Fibroblast of skin of left biceps (primary cell): ENCODE measurements at places on chromosomes 5 and 9.
A peak's percentile ranks its signal among the peaks of the same experiment; 100 is the strongest.

GRCh38 chr9:83598487-83598886 lies 24.5 kb upstream of the IDNK start:
- no peak for DNase-seq

DNA sequence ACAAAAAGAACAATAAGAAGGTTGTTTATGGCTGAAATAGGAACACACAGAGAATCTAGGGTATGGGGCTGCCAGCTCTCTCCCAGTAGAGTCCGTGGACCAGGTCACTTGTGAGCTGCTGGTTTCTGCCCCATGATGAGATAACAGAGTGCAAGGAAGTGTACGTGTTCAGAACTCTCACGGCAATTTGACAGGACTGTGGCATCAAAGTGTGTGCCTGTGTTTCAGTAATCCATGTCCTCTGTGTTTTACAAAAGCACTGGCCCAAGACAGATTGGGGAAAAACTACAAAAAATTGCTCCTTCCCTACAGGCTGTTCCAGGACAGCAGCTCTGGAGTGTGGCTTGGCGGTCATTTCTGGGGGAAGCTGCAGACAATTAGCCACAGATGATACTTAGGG lies 184.6 kb downstream of the AUH start:
- no peak for DNase-seq

GRCh38 chr5:6565492-6565891 lies 67.4 kb downstream of the NSUN2 start:
- DNase-seq: no peak

GRCh38 chr5:45695804-45696156 lies 400 bp downstream of the HCN1 start:
- no peak for DNase-seq

DNA sequence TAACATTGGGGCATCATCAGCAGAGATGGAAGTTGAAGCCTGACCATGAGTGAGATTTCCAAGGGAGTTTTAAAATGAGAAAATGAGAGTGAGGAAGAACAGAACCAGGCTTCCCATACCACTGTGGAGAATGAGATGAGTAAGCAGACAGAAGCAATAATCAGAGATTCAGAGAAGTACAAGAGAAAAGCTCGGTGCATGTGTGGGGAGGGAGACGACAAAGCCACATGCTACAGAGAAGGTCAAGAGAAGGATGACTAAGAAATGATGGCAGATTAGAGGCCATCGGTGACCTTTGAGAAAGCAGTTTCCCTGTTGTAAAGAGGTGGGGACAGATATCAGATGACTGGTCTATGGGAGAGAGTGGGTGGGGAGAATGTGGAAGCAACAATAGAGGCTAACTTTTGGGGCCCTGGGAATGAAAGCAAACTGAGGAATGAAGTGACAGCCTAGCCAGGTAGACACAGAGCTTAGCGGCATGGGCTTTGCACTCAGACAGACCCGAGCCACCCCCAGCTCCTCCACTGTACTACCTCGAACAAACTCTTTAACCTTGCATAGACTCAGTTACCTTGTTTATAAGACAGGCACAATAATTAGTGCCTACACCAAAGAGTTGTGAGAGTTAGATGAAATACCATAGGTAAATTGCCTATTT lies 207.7 kb downstream of the PIK3R1 start:
- no peak for DNase-seq

- peak; percentile 35 for DNase-seq
Observed at GRCh38 chr9:77440057-77440456, 208.1 kb downstream of the GNA14 start.

DNA sequence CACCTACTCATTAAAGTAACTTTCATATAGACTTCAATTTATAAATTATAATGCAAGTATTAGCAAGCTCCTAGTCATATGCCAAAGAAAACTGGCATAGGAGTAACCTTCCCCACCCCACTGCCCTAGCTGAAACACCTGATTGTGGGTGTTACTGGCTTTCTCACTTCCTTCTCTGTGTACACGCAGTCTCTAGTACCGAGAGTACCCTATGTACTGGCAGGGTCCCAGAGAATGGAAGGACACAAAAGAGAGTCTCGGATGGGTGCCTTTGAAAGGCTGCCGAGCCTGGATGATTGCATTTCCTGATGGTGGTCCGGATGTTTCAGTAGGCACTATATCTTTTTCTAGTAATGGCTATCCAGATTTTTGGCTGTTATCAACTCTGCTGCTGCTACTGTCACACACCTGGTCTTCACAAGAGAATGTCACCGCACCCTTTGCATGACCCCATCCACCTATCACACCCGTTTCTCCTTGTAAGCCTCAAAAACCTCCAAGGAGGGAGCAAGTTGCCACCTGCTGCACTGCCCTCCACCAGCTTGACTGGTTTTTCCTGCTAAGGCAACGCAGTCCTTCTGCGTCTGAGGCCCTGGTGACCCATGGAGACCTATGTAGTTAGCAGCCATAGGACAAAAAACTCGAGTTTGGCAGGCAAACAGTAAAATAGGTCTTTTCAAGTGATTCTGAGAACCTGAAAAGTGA lies 53.8 kb upstream of the CLINT1 start:
- DNase-seq: no peak

DNA sequence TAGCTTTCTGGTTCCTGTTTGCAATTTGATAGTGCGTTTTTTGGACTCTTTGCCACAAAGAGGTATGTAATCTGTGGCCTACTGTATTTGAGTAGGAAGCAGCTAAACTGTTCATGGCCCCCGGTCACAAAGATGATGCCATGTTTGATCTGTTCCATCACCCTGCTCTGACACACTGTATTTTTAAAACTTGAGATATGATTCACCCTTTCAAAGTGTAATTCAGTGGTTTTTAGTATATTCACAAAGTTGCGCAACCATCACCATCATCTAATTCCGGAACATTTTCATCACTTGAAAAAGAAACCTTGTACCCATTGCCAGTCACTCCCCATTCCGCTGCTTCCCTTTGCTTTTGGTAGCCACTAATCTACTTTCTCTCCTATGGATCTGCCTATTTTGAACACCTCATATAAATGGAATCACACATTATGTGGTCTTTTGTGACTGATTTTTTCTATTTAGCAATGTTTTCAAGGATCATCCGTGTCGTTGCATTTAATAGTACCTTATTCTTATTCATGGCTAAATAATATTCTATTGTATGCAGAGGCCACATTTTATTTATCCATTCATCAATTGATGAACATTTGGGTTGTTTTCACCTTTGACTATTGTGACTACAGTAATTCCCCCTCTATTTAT lies 141.6 kb downstream of the NR3C1 start:
- DNase-seq: peak; percentile 41

GRCh38 chr9:69548681-69549080 lies 123.5 kb downstream of the APBA1 start:
- no peak for DNase-seq

DNA sequence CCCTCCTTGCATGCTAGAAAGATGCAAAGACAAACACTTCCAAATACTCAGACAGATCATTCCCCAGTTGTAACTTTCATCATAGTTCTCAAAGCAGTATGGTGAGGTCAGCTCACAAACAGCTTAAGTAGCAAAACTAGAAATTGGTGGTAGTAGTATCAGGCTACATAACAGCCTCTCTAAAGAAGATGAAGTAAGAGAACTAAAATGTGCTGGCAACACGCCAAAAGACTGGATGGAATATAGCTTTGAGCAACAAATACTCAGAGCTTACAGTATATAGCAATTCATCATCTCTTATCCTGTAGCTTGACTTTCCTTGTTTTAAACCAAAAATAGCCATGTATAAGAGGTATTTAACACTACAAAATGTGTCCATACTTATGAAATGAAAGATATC lies 7.5 kb downstream of the PFDN1 start:
- DNase-seq: peak; percentile 93

- DNase-seq: no peak
Observed at GRCh38 chr5:73230264-73231245, 57.6 kb downstream of the TMEM174 start.

GRCh38 chr5:134554319-134555222 lies 29.1 kb downstream of the JADE2 start:
- no peak for DNase-seq

GRCh38 chr5:72937517-72938061 lies 18.3 kb upstream of the FCHO2 start:
- DNase-seq: no peak

GRCh38 chr5:27568811-27569210 lies 530.4 kb upstream of the CDH9 start:
- no peak for DNase-seq

GRCh38 chr5:154757814-154758406 lies 2.7 kb downstream of the LARP1 start:
- DNase-seq: no peak

GRCh38 chr5:161167016-161167767 lies 315.2 kb upstream of the ATP10B start:
- no peak for DNase-seq

- DNase-seq: no peak
Observed at GRCh38 chr9:134590240-134591081, 51.1 kb upstream of the COL5A1 start.

DNA sequence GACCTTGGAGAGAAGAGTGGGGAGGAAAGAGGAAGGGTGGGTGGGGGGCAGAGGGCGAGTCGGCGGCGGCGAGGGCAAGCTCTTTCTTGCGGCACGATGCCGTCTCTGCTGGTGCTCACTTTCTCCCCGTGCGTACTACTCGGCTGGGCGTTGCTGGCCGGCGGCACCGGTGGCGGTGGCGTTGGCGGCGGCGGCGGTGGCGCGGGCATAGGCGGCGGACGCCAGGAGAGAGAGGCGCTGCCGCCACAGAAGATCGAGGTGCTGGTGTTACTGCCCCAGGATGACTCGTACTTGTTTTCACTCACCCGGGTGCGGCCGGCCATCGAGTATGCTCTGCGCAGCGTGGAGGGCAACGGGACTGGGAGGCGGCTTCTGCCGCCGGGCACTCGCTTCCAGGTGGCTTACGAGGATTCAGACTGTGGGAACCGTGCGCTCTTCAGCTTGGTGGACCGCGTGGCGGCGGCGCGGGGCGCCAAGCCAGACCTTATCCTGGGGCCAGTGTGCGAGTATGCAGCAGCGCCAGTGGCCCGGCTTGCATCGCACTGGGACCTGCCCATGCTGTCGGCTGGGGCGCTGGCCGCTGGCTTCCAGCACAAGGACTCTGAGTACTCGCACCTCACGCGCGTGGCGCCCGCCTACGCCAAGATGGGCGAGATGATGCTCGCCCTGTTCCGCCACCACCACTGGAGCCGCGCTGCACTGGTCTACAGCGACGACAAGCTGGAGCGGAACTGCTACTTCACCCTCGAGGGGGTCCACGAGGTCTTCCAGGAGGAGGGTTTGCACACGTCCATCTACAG lies 760 bp downstream of the NPR3 start:
- DNase-seq: no peak

- no peak for DNase-seq
Observed at GRCh38 chr9:75168270-75169178, 80.2 kb downstream of the OSTF1 start.

- no peak for DNase-seq
Observed at GRCh38 chr5:84057211-84057610, 327.5 kb downstream of the EDIL3 start.
